Umbilical cord (tissue), 2 donors: ENCODE measurements at places on chromosomes 6 and 20.

GRCh38 chr6:134321246-134321645 is 3.3 kb upstream of the SGK1 start:
- no peak for DNase-seq

DNA sequence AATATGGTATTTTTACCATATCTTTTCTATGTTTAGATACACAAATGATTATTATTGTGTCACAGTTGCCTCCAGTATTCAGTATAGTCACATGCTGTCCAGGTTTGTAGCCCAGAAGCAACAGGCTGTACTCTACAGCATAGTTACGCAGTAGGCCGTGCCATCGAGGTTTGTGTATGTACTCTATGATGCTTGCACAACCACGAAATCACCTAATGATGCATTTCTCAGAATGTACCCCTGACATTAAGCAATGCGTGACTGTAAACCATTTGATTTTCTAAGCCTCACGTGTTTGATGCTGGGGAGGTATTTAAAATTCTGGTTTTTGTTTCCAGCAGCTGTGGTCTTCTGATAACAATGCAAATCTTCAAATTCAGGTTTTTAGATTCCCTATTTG is 207.6 kb downstream of the UST start:
- DNase-seq: no peak

- DNase-seq: no peak
Measured at GRCh38 chr6:32107406-32107805, 1.7 kb downstream of the TNXB start.

GRCh38 chr6:3871515-3871914 is 22.3 kb downstream of the FAM50B start:
- DNase-seq: no peak

DNA sequence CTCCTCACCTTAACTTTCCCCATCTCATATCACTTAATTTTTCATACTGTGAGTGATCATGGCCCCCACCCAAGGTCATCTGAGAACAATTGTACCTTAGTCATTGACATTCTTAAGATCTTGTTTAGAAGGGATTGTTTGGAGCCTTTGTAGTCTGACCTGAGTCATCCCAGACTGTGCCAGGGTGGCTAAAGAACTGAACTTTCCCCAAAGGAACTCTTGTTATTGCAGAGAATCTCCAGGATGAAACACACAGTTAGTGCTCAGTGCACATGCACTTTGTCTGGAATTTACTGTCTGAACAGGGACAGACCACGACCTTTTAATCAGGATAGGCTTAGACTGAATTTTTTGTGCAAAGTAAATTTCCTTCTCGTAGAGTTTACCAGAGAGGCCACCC is 112.6 kb upstream of the CCN2 start:
- peak; percentile 38 for DNase-seq

GRCh38 chr6:141550471-141550870 is 582.3 kb upstream of the GJE1 start:
- DNase-seq: no peak

DNA sequence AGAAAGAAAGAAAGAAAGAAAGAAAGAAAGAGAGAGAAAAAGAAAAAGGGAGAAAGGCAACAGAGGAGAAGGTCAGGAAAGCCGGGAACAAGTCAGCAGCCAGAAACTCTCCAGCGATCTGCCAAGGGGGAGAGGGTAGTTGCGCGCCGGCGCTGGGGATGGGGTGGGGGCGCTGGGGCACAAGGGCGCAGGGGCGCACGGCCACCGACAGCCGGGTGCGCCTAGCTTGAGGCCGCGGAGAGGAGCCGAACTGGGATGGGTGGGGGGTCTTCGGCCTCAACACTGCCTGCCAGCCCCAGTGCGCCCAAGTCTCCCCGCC is 533 bp upstream of the RSPO3 start:
- no peak for DNase-seq
